Progenitor cell of endocrine pancreas (in vitro differentiated cells): ENCODE measurements at places on chromosomes 11 and 22.

DNA sequence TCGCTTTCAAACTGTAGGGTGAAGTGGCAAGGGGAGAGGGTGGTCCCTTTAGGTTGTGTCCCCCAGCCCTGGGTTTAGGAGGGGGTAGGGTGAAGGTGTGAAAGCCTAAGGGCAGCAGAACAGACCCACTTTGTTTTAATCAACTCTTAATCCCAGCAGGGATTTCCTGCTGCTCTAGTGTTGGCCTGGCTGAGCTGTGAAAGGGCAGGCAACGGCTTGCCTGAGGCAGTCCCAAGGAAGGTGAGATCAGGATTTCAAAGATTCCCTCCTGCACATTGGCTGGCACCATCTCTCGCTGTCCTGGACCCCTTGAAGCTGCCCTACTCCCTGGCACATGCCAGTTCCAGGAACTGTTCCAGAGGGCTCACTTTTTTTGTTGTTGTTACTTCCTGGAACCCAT, 221.3 kb downstream of the INSC start:
- DNase-seq, result no peak

- DNase-seq, result peak; percentile 46
Measured at GRCh38 chr11:12287374-12288211, 89.8 kb upstream of the PARVA start.

DNA sequence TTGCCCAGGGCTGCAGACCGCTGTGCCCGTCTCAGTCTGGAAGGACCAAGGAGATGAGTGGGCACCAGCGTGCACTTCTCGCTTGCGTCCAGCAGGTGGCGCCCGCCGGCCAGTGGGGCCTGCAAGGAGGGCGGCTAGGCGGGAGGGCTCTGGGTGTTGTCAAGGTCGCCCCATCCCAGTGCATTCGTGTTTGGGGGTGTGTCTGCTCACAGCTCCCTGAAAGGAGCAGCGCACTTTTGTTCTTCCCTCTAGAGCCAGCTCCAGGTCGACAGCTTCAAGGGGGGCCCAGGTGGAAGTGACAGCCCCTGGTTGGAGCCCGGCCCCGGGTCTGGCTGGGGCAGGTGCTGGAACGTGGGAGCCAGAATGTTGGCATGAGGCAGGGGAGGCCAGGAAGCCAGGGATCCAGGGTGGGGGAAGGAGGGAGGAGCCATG, 23.4 kb upstream of the MPPED1 start:
- DNase-seq, result peak; percentile 89

DNA sequence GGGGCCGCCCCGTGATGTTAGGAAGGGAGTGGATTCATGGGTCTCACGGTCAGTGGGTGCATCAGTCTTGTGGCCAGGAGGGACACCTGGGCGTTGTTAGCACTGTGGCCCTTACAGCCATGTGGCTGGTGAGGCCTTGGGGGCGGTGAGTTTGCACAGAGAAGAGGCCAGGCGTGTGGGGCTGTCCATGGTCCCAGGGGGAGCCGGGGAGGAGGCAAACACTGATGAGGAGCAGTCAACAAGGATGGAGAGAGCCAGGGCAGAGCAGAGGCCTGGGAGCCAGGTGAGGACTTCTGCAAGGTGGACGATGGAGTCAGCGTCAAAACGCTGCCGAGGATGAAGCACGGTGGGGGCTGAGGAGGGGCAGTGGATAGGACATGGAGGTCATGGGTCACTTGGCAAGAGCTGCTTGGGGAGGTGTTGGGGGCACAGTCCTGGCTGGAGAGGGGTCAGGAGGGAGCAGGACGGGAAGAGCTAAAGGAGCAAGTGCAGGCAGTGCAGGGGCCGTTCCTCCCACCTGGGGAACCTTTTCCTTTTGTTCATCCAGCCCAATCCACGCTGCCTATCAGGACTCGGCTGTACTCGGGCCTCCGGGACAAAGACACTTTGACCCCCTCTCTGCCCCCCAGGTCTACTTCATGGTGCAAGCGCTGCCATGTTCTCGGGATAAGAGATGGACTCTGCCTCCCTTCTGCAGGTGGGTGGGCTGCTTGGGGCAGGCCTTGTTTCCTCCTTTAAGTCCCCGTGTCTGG, 801.1 kb downstream of the TBC1D22A start:
- no peak for DNase-seq

DNA sequence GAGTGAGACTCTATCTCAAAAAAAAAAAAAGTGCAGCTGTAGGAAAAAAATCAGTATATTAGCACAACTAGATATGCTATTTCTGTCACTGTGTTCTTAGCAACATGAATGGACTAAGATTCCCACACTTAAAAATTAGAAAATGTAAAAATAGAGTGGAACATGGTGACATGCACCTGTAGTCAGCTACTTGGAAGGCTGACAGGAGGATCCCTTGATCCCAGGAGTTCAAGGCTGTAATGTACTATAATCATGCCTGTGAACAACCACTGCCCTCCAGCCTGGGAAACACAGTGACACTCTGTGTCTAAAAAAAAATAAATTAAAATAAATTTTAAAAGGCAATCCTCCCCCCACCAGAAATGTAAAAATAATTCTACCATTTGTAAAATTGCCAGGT, 29.8 kb downstream of the PICALM start:
- DNase-seq, result no peak

- DNase-seq, result no peak
Measured at GRCh38 chr11:17960091-17960490, 52.8 kb downstream of the SERGEF start.

- peak; percentile 52 for DNase-seq
Measured at GRCh38 chr22:30694640-30695350, at the start of gene OSBP2. Gene OSBP2 (plus strand): TSS chr22:30694874. CDS start chr22:30694910, 36 bp downstream.

DNA sequence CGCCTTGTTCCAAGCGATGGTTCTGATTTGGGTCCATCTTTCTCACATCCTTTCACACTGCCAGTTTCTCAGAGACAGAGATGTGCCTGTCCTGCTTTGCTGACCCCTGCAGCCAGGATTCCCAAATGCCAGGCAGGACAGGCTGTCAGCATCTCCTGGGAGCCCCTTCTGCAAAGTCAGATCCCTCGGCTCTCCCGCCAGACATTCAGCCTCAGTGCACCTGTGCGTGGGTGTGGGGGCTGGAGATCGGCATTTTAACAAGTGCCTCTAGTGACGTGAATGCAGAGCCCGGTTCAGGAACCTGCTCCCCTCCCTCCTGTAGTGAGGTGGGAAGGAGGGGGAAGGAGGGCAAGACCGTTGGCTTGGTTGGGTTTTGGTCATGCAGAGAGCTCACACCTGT, 108.9 kb upstream of the FGF3 start:
- no peak for DNase-seq

GRCh38 chr11:60307507-60308195, 19.4 kb upstream of the MS4A6E start:
- DNase-seq, result no peak

DNA sequence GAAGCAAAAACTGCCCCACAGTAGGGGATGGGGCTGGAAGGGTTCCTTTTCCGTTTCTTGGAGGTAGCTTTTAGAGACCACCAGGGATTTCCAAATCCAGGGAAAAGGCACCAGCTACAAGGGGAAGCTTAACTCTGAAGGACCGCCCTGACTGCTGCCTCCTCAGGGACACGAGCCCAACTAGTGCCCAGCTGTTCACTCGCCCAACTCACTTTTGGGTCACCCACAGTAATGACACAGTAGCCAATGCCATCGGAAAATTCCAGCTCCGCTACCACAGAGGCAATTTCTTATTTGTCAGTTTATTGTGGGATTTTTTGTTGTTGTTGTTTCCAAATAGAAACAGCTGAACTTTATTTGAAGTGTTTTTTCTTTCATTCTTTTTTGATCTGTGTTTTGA, 141.3 kb downstream of the ATXN10 start:
- no peak for DNase-seq

GRCh38 chr22:30327864-30328345, 1.2 kb upstream of the TBC1D10A start:
- no peak for DNase-seq

- DNase-seq, result no peak
Measured at GRCh38 chr22:42632096-42632495, 8.3 kb downstream of the ATP5MGL start.

- no peak for DNase-seq
Measured at GRCh38 chr11:117906710-117907109, 22.5 kb downstream of the TMPRSS13 start.

DNA sequence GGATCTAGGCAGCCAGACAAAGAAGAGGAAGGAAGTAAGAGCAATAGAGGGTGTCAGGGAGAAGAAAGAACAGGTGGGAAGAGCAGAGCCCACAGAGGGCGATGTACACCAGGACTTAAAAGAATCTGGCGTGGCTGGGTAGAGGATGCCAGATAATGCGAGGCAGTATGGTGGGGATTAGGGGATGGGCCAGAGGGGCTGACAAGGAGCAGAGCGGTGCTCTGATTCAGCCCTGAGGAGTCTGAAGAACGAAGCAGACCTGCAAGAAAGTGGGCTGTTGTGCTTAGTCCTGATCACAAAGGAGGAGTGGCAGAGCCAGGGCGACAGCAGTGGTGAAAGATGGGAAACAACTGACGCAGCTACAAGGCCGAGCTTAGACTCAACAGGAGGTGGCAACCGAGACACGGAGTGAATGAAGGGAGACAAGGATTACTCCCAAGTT, 163.7 kb downstream of the LARGE1 start:
- no peak for DNase-seq

GRCh38 chr22:20111045-20111688, 4.7 kb upstream of the RANBP1 start:
- no peak for DNase-seq

GRCh38 chr11:118912742-118913410, 12.8 kb downstream of the BCL9L start:
- DNase-seq, result no peak

GRCh38 chr11:574632-575312, 1.5 kb upstream of the PHRF1 start:
- no peak for DNase-seq

- no peak for DNase-seq
Measured at GRCh38 chr11:104338186-104338585, 174.2 kb upstream of the PDGFD start.

- no peak for DNase-seq
Measured at GRCh38 chr11:29171360-29171950, 845.4 kb downstream of the KCNA4 start.

GRCh38 chr11:10474551-10474950, 19.5 kb downstream of the AMPD3 start:
- DNase-seq, result no peak

DNA sequence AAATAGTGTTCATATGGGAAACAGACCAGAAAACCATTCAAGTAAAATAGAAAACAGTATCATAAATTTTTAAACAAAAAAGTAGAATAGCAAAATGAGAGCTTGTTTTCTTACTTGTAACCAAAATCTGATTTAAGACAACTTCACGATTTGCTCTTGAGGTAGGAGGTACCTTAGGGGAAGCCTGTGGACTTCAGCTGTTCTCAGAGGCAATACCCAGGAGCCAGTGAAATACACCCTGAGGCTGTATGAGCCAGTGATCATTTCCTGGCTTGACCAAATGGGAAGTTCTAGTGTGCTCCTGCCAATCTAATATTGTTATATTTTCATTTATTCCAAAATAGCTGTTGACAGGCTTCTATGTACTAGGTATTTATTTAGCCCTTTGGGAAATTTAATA, 104.8 kb downstream of the ARHGAP42 start:
- DNase-seq, result no peak

DNA sequence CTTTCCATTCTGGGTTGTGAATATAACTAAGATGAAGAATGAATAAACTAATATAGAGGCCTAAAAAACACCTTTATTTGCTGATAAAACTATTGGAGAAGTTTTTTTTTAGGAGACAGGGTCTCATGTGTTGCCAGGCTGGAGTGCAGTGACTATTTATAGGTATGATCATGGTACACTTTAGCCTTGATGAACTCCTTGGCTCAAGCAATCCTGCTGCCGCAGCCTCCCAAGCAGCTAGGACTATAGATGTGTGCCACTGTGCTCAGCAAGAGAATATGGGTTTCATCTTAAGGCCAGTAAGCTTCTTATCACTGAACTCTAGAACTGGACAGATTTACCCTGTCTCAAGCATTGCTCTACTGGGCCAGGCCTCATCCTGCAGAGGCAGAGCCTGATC, 26.6 kb downstream of the CCDC90B start:
- no peak for DNase-seq

- DNase-seq, result no peak
Measured at GRCh38 chr11:75902631-75903030, 87.6 kb downstream of the UVRAG start.

DNA sequence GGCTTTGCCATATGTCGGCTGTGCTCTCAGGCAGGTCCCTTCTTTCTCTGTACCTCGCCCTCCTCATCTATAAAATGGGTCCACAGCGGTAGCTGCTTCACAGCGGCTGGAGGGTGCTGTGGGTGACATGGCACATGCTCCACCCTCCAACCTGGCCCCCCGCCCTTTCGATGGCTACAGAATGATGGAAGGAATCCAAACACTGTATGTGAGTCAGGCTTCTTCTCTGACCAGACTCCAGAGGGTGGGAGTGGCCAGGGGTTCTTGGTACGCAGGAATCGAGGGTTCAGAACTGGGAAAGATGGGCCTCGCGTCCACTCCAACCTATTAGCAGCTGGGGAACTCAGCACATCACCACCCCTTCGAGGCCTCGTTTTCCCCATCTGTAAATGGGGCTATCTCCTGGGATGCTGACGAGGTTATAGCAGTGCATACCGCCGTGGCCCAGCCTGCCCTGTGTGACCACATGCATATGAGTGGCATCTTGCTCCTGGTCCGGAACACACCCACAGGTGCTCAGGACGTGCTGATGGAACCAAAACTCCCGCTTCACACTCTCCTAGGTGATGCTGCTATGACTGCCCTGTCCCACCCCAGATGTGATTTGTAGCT, 26.4 kb downstream of the MN1 start:
- no peak for DNase-seq

DNA sequence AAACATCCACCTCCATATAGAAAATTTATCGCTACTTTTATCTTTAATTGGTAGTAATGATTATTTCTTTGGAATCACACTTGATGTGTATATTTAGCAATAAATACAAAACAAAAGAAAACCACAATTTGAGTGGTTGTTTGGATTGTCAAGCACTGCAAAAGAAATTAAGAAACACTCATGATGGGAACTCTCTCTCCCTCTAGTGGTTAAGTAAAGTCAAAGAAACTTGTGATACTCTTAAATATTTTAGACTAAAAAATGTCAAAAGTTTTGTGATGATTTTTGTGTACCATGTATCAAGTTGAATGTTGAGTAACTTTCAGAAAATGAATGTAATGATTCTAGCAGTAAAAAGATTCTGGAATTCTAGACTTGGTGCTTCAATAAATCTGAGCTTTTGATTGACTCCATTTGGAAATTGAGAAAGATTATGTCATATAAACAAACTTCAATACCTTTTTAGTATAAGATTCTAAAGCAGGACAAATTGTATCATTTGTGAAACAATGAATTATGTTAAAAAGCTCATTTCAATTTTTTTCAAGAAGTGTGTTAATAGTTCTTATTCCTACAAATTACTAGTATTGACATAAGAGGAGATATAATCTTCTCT, 20.8 kb downstream of the MUC15 start:
- DNase-seq, result no peak
